Right forelimb (tissue), 1 donor: ENCODE measurements at places on chromosomes 4 and X.

- no peak for DNase-seq
Measured at GRCh38 chrX:24391389-24391788, 30.9 kb downstream of the SUPT20HL1 start.

GRCh38 chr4:55884093-55884850 lies 30.8 kb downstream of the EXOC1 start:
- no peak for DNase-seq

DNA sequence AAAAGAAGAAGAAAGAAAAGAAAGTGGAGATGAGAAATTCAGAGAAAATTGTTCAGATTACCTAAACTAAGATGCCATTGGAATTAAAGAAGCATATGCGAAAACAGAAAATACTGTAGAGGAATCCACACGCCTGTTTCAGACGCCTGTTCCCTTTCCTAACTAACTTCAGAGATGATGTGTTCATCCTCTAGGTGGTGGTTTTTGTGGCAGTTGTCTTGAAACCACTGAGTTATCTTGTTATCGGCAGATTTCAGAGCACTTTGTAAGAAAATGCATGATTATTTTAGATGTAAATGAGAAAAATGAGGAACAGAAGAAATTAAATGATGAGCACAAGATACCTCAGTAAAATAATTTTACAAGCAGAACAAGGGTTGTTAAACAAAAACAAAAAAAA lies 48.3 kb downstream of the FUNDC1 start:
- DNase-seq: no peak

DNA sequence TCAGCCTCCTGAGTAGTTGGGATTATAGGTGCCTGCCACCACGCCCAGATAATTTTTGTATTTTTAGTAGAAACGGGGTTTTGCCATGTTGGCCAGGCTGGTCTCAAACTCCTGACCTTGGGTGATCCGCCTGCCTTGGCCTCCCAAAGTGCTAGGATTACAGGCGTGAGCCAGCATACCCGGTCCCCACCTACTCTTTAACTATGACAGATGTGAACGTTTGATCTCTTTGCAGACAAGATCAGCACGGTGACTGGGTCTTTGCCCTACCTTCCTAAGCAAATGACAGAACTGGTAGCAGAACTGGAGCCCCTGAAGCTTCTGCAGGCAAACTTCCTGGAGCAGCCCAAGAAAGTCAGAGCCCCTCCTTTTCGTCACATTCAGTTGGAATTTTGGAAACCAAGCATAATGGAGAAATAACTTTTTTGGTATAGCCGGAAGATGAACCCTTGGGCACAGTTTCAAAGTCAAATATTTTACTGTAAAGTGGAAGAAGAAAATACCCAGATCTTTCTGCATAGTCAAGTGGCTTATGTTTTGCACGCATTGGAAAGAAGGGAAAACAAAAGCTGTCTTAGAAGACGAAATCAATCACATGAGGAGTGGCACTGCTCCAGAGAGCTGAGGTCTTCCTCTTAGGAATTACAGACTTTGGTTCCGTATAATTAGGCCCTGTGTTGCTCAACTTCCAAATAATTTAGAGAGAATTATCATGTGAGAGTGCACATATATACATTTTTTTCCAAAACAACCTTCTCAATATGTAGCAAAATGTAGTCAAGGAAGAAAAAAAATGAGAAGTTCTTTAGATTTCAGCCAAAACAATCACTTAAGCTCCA lies 90.6 kb downstream of the SORBS2 start:
- no peak for DNase-seq

GRCh38 chrX:15468036-15468435 lies 25.1 kb downstream of the PIR start:
- DNase-seq: no peak

DNA sequence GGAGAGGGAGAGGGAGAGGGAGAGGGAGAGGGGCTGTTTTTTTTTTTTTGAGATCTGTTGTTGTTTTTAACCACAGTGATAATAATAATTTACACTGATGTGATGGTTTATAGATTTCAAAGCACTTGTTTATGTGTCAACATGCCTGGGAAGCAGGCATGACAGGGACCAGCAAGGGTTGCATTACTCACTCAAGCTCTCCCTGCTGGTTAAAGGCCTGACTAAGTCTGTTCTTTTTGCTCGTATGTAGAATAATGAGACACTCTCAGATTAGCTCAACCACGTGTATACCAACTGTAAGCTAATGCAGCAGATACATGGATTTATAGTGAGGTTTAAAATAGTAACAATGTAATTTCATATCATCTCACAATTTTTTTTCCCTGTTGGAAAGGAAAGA lies 134.6 kb upstream of the BOD1L1 start:
- no peak for DNase-seq

DNA sequence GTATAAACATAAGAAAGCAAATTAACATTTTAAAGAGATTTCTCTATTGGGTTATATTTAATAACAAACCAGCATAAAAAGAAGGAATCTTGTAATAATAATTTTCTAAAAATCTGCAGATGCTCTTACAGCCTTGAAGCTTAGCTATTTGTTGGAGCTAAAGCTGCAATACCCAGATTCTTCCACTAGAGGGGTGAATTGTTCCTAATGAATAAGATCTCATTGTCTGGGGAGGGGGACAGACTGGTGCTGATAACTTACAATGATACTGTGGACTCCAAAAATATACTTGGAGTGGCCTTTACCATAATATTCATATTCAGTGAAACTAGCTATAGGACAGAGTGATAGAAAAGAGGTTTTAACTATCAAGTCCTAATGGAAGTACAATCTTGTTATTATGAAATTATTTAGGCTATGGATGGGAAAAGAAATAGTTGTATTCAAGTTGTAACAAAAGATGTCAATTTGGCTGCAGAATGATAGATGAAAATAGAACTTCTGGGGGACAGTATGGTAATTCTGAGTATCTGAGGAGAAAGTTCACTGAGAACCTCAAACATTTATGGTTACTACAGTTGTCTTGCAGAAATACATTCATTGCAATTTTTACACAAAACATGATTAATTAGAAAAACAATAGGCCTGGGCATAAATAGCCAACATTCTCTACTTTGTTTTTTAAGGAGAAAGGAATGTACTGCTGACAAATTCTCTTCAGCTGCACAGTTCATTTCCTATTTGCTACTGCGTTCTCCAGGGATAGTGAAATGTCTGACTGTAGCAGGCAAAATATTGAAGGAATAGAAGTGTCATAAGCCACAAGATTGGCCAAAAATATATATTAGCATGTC lies 443.3 kb downstream of the GBA3 start:
- no peak for DNase-seq

GRCh38 chr4:110667670-110668069 lies 44.8 kb upstream of the PITX2 start:
- no peak for DNase-seq

DNA sequence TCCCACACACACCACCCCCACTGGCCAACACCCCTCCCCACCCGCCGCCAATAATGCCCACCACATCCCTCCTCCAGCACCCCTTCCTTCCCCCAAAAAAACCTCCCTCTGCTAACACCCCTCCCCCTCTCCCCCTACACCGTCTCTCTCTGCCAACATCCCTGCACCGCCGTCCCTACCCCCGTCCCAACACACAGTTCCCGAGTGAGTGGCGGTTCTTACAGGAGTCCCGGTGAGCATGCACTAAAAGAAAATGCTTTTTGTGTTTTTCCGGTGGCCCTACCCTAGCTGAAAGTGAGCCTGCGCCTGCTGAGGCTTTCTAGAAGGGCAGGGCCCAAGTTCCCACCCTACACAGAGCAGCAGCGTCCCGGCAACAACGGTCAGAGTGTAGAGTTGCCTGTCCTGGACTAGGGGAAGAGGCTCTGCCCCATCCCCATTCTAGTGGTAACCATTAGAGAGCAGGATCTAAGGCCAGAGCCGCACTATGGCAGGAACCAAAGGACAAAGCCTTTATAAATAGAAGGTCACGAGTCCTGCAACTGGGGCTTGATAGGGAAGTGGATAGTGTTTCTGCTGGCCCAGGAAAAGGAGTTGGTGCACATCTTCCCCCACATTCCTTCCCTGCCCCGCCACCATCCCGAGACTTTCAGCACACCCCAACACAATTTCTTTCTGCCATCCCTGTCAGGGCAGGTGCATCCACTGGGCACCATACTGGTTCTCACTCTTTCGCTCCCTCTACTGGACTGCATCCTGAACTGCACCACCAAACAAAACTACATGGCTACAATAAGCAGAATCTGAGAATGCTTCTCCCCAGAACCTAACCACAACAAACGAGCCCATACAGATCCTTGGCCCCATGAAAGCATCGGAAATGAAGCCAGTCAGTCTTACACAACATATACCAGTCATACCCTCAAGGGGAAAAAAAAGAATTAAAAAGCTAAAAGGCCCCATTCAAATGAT lies 78.1 kb upstream of the PAGE3 start:
- no peak for DNase-seq

- DNase-seq: no peak
Measured at GRCh38 chr4:94913316-94913715, 155.6 kb downstream of the BMPR1B start.

DNA sequence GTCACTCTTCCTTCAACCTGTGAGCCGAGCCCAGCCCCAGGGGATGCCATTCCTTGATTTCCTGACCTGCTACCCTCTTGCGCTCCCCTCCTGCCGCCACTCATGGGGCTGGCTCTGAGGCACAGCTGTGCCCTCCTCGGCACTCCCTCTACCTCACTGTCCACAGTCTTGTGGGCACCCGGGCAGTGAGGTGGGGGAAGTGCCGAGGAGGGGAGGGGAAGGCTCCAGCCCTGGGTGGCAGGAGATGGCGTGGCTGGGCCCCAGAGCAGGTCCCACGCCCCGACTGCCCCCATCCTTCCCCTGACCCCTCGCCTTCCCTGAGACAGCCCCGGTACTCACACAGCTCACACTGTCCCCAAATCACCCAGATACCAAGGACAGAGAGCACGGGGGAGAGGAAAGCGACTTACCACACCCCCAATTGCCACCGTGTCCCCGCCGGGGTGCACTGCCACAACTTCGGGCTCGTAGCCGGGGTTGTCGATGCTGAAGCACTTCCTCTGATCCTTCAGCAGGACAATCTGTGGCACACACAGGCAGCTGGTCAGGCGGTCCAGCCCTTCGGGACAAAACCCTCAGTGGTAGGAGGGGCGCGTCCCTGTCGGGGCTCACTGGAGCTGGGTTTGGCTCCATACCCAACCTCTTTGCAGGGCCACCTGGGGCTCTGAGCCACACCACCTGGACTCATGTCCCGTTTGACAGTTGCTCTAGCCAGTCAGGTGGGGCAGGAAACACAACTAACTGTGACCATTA lies 37.9 kb downstream of the WDR1 start:
- DNase-seq: peak; percentile 42

DNA sequence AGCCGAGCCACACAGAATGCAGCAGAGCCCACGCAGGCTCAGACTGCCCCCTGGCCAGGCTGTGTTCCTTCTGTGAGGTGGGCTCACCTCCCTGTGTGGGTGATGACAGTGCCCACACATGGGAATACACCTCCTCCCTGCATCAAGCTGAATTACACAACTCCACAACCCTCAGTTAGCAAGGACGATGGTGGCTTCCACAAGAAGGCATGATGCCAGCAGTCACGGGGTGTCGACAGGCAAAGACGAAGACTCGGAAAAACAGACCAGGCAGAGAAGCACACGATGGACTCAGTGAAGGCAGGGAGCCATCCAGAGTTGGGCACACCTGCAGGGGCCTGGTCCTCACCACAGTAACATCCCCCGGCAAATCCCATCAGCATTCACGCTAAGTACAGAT lies 12.1 kb downstream of the LETM1 start:
- no peak for DNase-seq

DNA sequence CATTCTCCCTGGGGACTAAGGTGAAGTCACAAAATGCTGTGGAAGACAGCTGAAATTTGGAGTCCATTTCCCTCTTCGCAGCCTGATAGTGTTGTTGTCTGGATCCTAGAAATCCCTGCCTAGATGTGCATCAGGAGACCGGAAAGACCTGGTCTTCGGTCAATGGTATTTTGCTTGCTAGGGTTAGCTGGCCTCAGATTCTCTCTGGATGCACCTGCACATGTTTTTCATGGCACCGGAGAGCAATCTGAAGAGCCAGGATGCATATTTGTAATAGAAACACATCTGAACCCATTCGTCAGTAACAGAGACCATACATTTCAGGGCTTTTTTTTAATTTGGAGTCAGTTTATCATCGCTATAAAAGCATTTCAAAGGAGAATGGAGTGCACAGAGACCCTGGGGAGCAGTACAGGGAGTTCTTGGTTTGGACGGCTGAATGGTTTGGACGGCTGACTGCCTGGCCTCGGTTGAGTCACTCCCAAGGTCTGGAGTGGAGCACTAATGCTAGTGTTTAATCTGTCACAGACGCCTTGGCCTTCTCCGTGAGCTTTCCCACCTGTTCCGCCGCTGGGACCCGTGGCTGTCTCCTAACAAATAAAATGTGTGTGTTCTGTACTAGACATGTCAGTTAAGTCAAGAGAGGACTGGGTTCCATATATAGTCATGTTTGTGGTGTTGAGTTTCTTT lies 7.5 kb upstream of the PDLIM3 start:
- peak; percentile 79 for DNase-seq

GRCh38 chrX:83077606-83078005 lies 430.5 kb upstream of the POU3F4 start:
- DNase-seq: no peak

GRCh38 chr4:156336511-156336910 lies 382.8 kb upstream of the CTSO start:
- no peak for DNase-seq

- no peak for DNase-seq
Measured at GRCh38 chrX:17923546-17923945, 62.4 kb upstream of the RAI2 start.

- no peak for DNase-seq
Measured at GRCh38 chr4:54497947-54498346, 159.8 kb upstream of the KIT start.

GRCh38 chrX:48595929-48596328 lies 1.4 kb upstream of the WDR13 start:
- no peak for DNase-seq

DNA sequence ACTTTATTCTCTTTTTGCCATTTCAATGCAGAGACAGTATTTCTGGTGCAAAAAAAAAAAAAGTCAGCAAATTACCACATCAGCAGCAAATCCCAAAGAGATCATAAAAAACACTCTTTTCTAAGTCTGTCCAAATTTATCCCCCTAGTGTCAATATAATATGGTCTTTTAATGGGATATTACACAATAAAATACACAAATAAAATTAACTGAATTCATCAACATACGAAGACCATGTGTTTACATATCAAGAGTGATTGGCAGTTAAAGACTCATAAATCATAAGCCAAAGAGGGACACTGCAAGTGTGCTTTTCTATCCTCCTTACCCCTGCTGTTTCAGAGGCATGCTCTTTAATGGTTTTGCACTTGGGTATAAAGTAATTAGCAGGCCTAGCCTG lies 340.2 kb upstream of the DKK2 start:
- no peak for DNase-seq

DNA sequence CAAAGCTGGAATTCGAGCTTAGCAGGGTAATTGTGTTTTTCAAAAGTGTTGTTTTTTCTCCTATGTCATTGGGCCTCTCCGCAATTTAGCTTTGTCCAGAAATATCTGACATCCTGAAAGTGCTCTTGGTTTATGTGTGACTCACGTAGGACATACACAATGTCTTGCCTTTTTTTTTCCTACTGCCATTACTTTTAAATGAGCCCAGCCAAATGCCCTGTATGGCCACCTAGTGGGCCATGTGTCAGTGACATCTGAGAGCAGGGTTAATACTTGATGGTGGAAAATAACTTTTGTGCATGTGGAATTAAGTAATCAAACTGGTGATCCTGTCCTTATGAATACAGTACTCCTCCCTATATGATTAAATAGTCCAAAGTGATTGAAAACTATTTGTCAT lies 1411.1 kb upstream of the TENM3 start:
- no peak for DNase-seq

- DNase-seq: no peak
Measured at GRCh38 chr4:7971881-7972500, 32.3 kb upstream of the AFAP1 start.
